ENCODE measurements at places on chromosomes 4 and X. TPM values are rescaled to one million over a fixed set of nuclear protein-coding genes. Genes with fewer than 3 reads are reported as not detected.
A peak's percentile ranks its signal among the peaks of the same experiment; 100 is the strongest.

DNA sequence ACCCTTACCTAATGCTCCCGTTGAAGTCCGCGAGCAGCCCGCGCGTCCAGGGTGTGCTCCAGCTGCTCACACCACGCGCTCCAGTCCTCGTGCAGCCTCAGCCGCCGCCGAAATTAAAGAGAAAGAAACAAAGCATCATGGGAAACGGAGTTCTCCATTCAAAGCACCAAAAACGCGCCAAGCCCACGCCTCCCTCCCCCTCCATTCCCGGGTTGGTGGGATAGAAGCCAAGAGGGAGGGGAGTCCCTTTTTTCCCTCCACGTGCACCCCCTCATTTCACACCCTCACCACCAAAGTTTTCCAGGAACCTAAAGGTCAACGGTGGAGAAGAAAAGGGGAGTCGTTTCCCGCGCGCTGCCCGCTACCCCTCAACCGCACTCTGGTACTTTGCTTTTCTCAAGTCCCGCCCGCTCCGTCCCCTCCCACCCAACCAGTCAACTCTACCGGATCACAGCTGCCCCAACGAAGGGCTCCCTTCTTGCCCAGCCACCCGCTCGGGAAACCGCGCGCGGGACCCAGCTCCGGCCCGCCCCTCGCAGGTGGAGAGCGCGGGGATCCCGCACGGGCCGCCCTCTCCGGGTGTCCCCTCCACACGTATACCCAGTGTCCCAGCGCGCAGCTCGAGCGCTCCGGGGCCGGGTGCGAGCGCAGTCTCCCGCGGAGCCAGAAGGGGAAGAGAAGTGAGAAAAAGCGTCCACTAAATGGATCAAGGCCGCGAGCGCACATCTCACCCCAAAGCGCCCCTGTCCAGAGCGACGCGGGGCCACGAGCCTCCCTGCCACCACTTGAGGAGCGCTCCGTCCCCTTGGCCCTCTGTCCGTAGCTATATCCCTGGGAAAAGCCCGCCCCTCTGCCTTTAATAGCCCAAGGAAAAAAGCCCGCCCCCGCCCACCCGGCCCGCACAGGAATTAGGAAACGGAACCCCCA lies 65.1 kb upstream of the CCDC160 start:
- H3K4me3 ChIP-seq, result peak overlapping the region; percentile 90
- DNase-seq, result no peak
- no peaks in the 10 kb centered on the region for H3K36me3 ChIP-seq

- DNase-seq, result no peak
- no peak overlapping the region for H3K4me3 ChIP-seq
- no peak overlapping the region for H3K27ac ChIP-seq
- no peaks in the 10 kb centered on the region for H3K4me1 ChIP-seq
- H3K27me3 ChIP-seq, result no peaks in the 10 kb centered on the region
Observed at GRCh38 chr4:176601124-176601523, 191.6 kb downstream of the VEGFC start.

DNA sequence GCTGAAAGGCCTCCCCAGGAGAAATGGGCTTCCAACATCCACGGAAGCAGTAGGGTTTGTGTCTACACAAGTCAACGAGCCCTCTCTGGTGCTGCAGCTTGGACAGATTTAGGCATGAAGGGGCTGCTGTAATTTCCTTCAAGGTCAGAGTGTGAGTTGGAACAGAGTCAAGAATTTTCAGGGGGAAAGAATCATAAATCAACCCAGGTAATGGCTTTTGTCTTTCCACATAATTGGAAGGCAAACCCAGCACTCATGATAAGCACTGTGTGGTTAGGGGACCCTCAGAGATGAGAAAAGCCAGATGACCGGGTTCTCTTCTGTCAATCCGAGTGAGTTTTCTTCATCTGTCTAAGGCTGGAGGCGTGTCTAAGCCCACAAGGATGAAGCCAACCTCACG lies 78.6 kb upstream of the MXRA5 start:
- H3K4me3 ChIP-seq, result no peak overlapping the region
- no peak overlapping the region for H3K27ac ChIP-seq
- no peaks in the 10 kb centered on the region for H3K4me1 ChIP-seq
- no peaks in the 10 kb centered on the region for H3K36me3 ChIP-seq
- H3K27me3 ChIP-seq, result no peaks in the 10 kb centered on the region

GRCh38 chr4:187827631-187828030 lies 167.9 kb upstream of the ZFP42 start:
- H3K4me3 ChIP-seq, result no peak overlapping the region
- no peaks in the 10 kb centered on the region for H3K4me1 ChIP-seq

DNA sequence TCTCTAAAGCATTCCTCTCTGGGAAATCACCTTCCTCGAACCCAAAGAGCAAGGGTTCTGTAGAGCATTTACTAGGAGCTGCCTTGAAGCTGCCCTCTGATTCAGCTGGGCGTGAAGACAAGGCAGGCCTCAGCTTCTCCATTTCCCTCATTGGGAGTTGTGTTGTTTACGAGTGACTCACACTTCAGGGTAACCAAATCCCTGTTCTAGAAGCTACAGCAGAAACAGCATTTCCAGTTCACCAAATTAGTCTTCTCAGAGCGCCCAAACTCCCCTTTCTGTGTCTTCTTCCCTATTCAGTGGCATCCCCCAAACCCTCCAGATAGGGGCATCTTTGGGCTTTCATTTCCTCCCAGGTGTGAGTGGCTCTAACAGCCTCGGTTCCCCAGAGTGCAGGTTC lies 863 bp upstream of the XPNPEP2 start:
- DNase-seq, result no peak
- H3K27me3 ChIP-seq, result no peaks in the 10 kb centered on the region
- no peak overlapping the region for H3K27ac ChIP-seq
- H3K4me1 ChIP-seq, result peaks cover 26% of the 10 kb centered on the region

GRCh38 chrX:102345916-102346315 lies 93.9 kb downstream of the NXF2B start:
- H3K36me3 ChIP-seq, result no peaks in the 10 kb centered on the region
- no peak overlapping the region for H3K4me3 ChIP-seq
- DNase-seq, result peak; percentile 31
- peaks cover 4% of the 10 kb centered on the region for H3K27me3 ChIP-seq
- no peaks in the 10 kb centered on the region for H3K4me1 ChIP-seq
- no peak overlapping the region for H3K27ac ChIP-seq

- H3K27ac ChIP-seq, result peak overlapping the region; percentile 98
- peaks cover 22% of the 10 kb centered on the region for H3K4me1 ChIP-seq
- DNase-seq, result no peak
- peak overlapping the region; percentile 98 for H3K4me3 ChIP-seq
- peaks cover 7% of the 10 kb centered on the region for H3K36me3 ChIP-seq
Observed at GRCh38 chr4:6715704-6716017, 313 bp upstream of the BLOC1S4 start.

The GPR82 gene
- not detected for total RNA-seq

The FGD1 gene
- not detected for total RNA-seq

The DCAF16 gene
- 74.1 TPM for total RNA-seq

The RHOH gene
- 439 TPM for total RNA-seq

Data from T-helper 17 cell (primary cell).